ENCODE measurements at places on chromosomes 12 and 14.

DNA sequence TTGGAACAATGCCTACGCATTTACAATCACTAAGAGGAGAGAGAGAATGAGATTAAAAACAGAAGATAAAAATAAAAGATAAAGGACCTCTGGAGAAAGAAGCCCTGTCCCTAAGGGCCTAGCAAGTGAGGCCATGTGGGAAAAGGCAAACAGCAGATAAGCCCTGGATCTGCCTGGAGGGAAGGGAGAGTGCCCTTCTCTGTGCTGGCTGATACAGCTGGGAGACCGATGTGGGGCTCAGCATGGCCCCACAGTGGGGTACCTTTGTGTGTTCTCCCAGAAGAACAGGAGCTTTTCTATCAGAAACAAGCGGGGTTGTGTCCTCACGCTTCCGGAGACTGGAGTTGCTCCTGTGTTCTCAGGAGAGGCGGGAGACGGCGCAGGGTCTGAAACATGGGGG is 59.9 kb downstream of the TMCC3 start:
- no peak for DNase-seq

DNA sequence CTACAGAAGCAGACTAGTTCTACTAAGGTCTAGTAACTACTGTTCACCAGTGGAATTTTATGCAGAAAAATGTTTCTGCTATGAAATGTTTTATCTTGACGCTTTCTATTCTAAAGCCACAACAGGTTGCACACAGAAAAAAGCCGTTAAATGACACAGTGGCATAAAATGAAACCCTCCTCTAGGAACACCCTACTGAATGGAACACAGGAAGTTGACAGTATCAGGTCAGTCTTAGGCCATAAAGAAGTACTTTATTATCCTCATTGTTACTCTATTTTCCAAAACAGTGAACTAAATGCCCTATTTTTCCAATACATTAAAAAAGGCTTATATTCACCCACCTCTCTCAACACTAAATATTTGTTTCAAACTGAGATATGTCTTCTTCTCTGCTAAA is 21.9 kb downstream of the EPS8 start:
- DNase-seq: no peak

DNA sequence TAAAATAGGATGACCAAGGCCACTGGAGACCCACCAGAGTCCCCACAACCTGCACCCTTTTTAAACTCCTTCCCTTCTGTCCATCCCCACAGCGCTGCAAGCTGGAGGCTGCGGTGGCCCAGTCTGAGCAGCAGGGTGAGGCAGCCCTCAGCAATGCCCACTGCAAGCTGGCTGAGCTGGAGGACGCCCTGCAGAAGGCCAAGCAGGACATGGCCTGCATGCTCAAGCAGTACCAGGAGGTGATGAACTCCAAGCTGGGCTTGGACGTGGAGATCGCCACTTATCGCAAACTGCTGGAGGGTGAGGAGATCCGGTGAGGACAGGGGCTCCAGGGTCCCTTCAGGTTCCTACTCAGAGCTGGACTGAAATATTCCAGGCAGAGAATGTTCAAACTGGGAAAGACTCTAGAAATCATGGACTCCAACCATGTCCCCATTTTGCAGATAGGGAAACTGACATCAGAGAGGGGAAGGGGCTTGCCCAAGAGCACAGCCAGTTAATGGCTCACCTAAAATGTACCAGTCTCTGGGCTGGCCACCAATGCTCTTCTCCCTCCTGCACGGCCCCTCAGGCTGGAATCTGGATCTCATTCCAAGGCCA is 17.2 kb downstream of the KRT85 start:
- DNase-seq: no peak

- DNase-seq: no peak
Measured at GRCh38 chr14:61498811-61499210, 177.4 kb downstream of the PRKCH start.

DNA sequence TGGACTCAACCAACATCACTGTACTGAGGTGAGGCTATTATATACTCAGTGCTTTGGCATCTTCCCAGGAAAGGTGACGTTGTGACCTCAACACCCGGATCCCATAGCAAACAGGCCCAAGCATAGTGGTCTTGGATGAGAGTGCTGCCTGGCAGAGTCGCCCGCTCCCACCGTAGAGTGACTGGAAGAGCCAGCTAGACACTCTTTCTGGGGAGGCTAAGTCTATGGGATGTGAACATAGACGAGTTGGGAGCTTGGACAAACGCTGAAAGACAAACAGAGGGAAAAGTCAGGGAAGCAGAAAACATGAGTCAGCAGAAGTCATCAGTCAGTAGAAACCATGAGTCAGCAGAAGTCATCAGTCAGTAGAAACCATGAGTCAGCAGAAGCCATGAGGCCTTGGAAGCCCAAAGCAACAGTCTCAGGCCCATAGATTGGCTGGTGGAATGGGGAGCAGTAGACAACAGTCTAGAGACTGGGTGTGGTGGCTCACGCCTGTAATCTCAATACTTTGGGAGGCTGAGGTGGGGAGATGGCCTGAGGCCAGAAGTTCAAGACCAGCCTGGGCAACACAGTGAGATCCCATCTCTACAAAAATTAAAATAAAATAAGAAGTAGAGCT is 66.4 kb upstream of the MAP1LC3B2 start:
- DNase-seq: no peak

DNA sequence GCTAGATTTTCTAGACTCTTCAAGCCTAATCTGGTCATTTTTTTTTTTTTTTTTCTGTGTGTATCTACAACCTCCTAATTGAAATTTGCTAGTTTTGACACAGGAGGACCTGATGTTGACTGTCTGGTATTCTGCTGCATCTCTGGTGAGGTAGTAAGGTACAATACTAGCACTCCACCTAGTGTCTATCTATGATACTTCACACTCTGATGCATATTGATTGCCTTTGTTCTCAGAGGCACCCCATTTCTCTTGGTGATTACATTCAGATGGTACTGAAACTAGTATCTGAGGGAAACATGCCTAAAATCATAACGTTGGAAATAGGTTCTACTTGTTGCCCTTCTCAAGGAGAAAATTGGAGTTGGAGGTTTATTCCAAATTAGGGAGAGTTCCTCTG is 930.5 kb upstream of the NOVA1 start:
- DNase-seq: no peak

DNA sequence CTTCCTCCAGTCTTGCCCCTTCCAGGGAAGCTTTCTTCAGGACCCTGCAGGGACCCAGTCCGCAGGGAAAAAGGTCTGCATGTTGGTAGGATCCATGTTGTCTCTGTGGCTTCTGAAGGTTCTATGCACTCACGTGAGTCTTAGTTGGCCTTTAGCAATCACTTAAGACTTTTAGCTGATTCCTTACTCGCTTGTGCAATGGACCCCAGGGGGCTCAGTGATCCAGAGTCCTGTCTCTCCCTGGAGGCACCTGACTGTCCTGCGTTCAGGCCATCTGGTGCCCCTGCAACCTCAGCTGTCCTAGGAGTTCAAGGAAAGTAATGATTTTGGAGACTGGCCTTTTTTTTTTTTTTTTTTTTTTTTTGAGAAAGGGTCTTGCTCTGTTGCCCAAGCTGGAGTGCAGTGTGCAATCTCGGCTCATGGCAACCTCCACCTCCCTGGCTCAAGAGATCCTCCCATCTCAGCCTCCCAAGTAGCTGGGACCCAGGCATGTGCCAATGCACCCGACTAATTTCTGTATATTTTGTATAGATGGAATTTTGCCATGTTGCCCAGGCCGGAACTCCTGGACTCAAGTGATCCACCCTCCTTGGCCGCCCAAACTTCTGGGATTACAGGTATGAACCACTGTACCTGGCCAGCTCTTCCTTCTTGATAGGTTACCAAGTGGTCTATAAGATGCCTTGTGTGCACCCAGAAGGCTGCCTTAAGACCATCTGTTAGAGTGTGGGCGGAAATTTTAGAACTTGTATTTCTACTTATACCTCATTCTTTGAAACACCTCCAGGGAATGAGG is 4.6 kb downstream of the IFI27L2 start:
- DNase-seq: no peak

DNA sequence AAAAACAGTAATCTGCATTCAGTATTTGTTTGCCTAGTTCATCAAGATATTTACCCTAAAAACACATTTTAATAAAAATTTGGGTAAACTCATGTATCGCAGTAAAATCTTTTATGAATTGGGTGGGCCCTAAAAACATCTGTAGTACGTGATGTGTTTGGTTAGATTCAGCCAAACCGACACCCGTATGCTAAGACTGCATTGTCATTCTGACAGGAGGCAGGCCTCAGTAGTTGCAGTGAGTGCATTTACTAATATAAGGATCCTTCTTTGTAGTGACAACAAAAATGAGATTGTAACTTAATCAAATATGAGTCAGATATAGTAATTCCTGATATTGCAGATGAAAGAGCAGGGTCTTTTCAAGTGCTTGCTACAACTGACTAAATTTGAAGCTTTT is 191.8 kb downstream of the SLC16A7 start:
- no peak for DNase-seq

- DNase-seq: no peak
Measured at GRCh38 chr12:75783093-75783877, 248.3 kb downstream of the PHLDA1 start.

- no peak for DNase-seq
Measured at GRCh38 chr12:59578254-59578653, 17.6 kb upstream of the SLC16A7 start.

- DNase-seq: no peak
Measured at GRCh38 chr12:52280319-52280795, 5.9 kb downstream of the KRT86 start.

DNA sequence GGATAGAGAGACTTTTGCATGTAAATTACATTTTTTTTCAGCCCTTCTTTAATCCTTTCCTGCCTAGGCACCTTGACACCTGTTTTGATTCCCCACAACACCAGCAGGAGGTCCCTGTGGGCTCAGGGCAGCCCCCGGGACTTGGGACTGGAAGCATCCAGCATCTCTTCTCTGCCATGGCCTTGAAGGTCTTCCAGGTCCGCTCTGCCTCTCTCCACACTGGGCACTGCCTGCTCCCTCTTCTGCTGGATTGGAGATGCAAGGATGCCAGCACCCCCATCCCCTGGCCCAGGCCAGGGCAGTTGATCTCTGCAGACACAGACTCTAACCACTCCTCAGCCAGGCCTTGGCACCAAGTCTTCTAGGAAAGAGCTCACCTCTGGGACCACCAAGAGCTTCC is 134.5 kb upstream of the C14orf180 start:
- DNase-seq: no peak

DNA sequence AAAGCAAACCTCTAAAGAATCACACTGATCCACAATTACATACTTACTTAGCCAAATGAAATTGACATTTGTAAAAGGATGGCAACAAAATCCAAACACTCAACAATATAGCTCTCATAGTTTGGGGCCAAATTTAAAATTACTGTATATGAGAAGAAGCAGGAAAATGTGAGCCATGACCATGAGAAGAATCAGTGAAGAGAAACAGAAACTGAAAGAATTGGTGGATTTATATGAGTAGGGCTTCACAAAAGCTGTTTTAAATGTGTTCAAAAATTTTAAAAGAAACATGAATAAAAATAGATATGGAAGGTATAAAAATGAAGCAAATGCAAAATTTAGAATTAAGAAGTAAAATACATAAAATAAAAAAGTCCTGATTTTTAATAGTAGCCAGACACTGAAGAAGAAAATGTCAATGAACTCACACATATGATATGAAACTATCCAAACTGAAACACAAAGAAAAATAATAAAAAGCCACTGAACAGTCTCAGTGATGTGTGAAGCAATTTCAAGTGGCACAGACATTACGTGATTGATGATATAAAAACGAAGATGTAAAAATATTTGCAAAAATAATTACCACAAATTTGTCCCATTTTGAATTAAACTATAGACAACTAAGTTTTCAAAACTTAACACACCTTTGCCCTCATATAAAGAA is 87.9 kb upstream of the MDGA2 start:
- no peak for DNase-seq
